Astrocyte of the hippocampus (primary cell): ENCODE measurements at places on chromosomes 1 and 21.
A peak's percentile ranks its signal among the peaks of the same experiment; 100 is the strongest.

- DNase-seq = no peak
Observed at GRCh38 chr21:45800339-45801080, 157.0 kb downstream of the PCBP3 start.

GRCh38 chr1:119715542-119715941 is 3.8 kb downstream of the PHGDH start:
- no peak for DNase-seq

- DNase-seq = no peak
Observed at GRCh38 chr1:36885540-36886357, 148.6 kb downstream of the GRIK3 start.

DNA sequence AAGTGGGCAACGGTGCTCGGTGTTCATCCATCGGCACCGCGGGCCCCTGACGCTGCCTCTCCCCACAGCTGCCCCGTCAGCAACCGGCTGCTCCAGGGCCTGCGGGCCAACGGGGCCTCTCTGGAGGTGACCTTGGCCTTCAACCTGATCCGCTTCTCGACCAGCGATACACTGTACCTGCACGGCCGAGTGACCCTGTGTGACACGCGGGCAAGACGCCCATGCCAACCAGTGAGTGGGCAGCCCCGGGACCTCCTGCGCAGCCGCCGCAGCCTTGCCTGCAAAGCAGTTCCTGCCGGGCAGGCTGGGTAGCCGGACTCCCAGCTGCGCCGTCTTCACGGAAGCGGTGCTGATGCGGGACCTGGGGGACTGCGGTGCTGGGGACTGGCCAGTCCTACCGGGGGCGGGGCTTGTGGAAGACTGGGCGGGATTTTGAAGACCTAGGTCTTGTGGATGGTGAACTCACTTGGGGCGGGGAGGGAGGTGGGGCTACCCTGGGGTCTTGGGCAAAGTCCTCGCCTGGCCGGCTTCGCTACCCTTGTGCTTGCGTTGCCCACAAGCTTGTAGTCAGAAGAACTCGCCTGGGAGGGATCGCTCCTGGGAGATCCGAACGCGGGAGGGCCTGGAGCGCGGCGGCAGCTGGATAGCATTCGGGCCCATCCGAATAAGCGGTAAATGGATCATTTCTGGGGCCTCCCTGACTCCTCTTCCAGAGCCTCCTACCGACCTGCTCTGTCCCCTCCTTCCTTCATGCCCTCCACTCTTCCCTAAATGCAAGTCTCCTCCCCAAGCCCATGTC is 8.8 kb upstream of the CEP85 start:
- DNase-seq = peak; percentile 60

GRCh38 chr1:111943066-111943465 is 46.4 kb downstream of the KCND3 start:
- DNase-seq = no peak
